ENCODE measurements at places on chromosomes 13 and 19.

GRCh38 chr19:39506944-39507714 is 7.8 kb upstream of the SELENOV start:
- peaks cover 27% of the 10 kb centered on the region for H3K27me3 ChIP-seq
- H3K4me3 ChIP-seq: peak overlapping the region; percentile 67

GRCh38 chr13:83563499-83563898 is 318.8 kb downstream of the SLITRK1 start:
- no peak for DNase-seq
- H3K36me3 ChIP-seq: no peaks in the 10 kb centered on the region
- no peaks in the 10 kb centered on the region for H3K27me3 ChIP-seq
- no peak overlapping the region for H3K27ac ChIP-seq
- H3K4me3 ChIP-seq: no peak overlapping the region
- H3K4me1 ChIP-seq: no peaks in the 10 kb centered on the region

DNA sequence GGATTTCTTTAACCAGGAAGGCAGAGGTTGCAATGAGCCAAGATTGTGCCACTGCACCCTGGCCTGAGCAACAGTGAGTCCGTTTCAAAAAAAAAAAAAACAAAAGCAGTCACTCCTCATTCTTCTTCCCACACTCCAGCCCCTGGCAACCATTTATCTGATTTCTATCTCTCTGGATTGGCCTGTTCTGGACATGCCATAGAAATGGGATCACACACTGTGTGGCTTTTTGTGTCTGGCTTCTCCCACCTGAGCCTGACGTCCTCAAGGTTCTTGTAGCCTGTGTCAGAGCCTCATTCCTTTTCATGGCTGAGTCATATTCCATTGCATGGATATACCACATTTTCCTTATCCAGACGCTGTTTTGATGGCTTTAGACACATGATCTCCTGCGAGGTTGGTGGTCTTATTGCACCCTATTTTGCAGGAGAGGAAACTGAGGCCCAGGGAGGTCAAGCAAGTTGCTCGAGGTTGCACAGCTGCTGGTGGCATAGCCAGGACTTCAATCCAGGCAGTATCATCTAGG is 15.8 kb upstream of the FEM1A start:
- peaks cover 3% of the 10 kb centered on the region for H3K27me3 ChIP-seq
- no peak for DNase-seq
- H3K4me1 ChIP-seq: no peaks in the 10 kb centered on the region
- H3K36me3 ChIP-seq: no peaks in the 10 kb centered on the region

DNA sequence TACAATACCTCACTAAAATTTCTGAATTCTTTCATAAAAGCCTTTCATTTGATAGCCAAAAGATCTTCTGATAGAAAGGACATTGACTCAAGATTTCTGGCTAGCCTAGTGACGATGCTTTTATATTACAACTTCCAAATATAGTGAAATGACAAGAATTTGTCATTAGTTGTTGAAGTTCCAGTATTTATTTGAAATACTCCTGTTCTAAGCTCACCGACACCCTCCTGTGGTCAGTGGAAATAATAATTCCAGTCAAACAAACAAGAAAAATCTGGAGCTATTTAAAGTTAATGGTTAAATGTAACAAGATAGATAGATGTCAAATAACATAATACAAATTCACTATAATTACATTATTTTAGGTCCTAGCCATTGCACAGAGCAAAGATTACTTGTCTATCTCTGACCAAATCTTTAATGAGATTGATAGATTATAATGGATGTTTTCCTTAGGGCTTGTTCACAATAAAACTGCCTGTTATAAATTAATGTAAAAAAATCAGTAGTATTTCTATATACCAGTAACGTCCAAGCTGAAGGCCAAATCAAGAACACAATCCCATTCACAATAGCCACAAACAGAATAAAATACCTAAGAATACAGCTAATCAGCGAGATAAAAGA is 195.5 kb downstream of the RGCC start:
- no peak overlapping the region for H3K27ac ChIP-seq
- no peak overlapping the region for H3K4me3 ChIP-seq
- no peaks in the 10 kb centered on the region for H3K27me3 ChIP-seq
- peaks cover 2% of the 10 kb centered on the region for H3K4me1 ChIP-seq
- H3K36me3 ChIP-seq: no peaks in the 10 kb centered on the region

- H3K4me1 ChIP-seq: peaks cover 16% of the 10 kb centered on the region
- no peaks in the 10 kb centered on the region for H3K27me3 ChIP-seq
- peak within 1 kb of the TSS; percentile 98 for H3K27ac ChIP-seq
- no peak for DNase-seq
- H3K36me3 ChIP-seq: peaks cover 45% of the 10 kb centered on the region
These were observed at the start of gene ZFP28 for GRCh38 chr19:56538761-56539263. Gene ZFP28 (plus strand): TSS chr19:56538948. CDS start chr19:56539019, 71 bp downstream.

DNA sequence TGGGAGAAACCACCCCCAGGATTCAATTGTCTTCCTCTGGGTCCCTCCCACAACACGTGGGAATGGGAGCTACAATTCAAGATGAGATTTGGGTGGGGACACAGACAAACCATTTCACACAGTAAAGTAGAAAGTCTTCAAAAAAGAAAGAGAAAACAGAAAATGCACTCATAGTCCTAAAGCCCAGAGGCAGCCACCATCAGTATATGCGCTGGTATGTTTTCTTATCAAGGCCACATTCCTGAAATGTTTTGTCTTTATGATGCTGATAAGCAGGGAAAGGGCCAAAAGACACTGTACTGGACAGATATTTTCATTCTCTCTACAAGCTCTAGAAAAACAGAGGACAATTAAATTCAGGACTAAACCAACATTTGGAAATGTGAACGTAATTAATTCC is 375.8 kb upstream of the TSHZ3 start:
- H3K4me3 ChIP-seq: no peak overlapping the region
- H3K4me1 ChIP-seq: no peaks in the 10 kb centered on the region
- no peaks in the 10 kb centered on the region for H3K36me3 ChIP-seq
- no peaks in the 10 kb centered on the region for H3K27me3 ChIP-seq
- DNase-seq: no peak

DNA sequence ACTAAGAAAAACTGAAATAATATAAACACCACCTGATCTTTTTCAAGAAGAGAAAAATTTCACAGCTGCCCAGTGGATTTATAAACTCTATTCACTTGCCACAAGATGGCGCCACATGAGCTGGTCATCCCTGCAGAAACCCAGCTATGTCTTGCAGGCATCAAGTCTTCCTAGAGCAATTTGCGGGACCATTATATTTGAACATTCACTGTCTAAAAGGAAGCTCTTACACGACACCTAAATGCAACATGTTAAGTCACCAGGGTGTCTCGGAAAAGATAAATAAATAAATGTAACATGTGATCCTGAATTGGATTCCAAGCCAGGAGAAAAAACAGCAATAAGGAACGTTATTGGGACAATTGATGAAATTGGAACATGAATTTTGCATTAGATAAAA is 20.3 kb upstream of the AKT2 start:
- H3K27ac ChIP-seq: no peak overlapping the region
- H3K36me3 ChIP-seq: no peaks in the 10 kb centered on the region
- H3K27me3 ChIP-seq: no peaks in the 10 kb centered on the region
- H3K4me1 ChIP-seq: peaks cover 1% of the 10 kb centered on the region

- no peaks in the 10 kb centered on the region for H3K36me3 ChIP-seq
- no peak overlapping the region for H3K4me3 ChIP-seq
- no peak for DNase-seq
These were observed 6.8 kb downstream of the LILRA1 start for GRCh38 chr19:54600212-54600611.

GRCh38 chr19:1609103-1609396 is 3.8 kb upstream of the UQCR11 start:
- no peak overlapping the region for H3K27ac ChIP-seq
- peaks cover 33% of the 10 kb centered on the region for H3K4me1 ChIP-seq
- no peaks in the 10 kb centered on the region for H3K27me3 ChIP-seq
- peaks cover 4% of the 10 kb centered on the region for H3K36me3 ChIP-seq

GRCh38 chr13:30985637-30986205 is 53.3 kb downstream of the TEX26 start:
- H3K27me3 ChIP-seq: peaks cover 46% of the 10 kb centered on the region
- no peaks in the 10 kb centered on the region for H3K36me3 ChIP-seq
- DNase-seq: no peak

GRCh38 chr13:85381082-85381481 is 418.1 kb downstream of the SLITRK6 start:
- no peaks in the 10 kb centered on the region for H3K4me1 ChIP-seq
- H3K4me3 ChIP-seq: no peak overlapping the region
- no peak for DNase-seq
- H3K27me3 ChIP-seq: no peaks in the 10 kb centered on the region
- H3K27ac ChIP-seq: no peak overlapping the region

DNA sequence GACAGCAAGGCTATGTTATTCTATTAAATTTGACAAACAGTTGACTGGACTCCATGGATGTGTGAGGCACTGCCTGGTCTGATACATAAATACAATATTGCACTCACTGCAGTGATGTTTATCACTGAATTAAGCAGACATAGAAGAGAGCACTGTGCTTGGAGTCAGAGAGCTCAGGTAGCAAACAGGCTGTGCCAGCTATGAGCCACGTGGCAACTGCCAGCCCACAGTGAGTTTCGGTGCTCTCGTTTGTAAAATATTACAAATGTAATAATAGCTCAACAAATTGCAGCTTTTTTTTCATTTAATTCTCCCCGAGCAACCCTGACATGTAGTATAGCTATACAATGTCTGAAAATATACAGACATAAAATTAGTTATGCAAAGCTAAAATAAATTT is 237.3 kb downstream of the NALCN start:
- no peaks in the 10 kb centered on the region for H3K4me1 ChIP-seq
- H3K36me3 ChIP-seq: no peaks in the 10 kb centered on the region
- DNase-seq: no peak
- H3K27me3 ChIP-seq: peaks cover 3% of the 10 kb centered on the region
- H3K27ac ChIP-seq: no peak overlapping the region

- peak overlapping the region; percentile 64 for H3K4me3 ChIP-seq
- H3K27me3 ChIP-seq: no peaks in the 10 kb centered on the region
- no peak for DNase-seq
- peaks cover 39% of the 10 kb centered on the region for H3K36me3 ChIP-seq
- peaks cover 54% of the 10 kb centered on the region for H3K4me1 ChIP-seq
These were observed 43.8 kb downstream of the DNM2 start for GRCh38 chr19:10761443-10762250.

- H3K27ac ChIP-seq: no peak overlapping the region
- H3K4me1 ChIP-seq: no peaks in the 10 kb centered on the region
- H3K27me3 ChIP-seq: no peaks in the 10 kb centered on the region
- no peaks in the 10 kb centered on the region for H3K36me3 ChIP-seq
These were observed 369.1 kb upstream of the SLITRK5 start for GRCh38 chr13:87302034-87302433.
